ENCODE measurements at places on chromosomes 13 and 19. TPM values are rescaled to one million over a fixed set of nuclear protein-coding genes. Genes with fewer than 3 reads are reported as not detected.
A peak's percentile ranks its signal among the peaks of the same experiment; 100 is the strongest.

GRCh38 chr13:91417660-91418325 is 19.4 kb downstream of the GPC5 start:
- H3K4me1 ChIP-seq = no peaks in the 10 kb centered on the region
- H3K27me3 ChIP-seq = no peaks in the 10 kb centered on the region
- H3K4me3 ChIP-seq = no peak overlapping the region
- no peaks in the 10 kb centered on the region for H3K36me3 ChIP-seq

NECTIN2 gene
- total RNA-seq = 127 TPM

DNA sequence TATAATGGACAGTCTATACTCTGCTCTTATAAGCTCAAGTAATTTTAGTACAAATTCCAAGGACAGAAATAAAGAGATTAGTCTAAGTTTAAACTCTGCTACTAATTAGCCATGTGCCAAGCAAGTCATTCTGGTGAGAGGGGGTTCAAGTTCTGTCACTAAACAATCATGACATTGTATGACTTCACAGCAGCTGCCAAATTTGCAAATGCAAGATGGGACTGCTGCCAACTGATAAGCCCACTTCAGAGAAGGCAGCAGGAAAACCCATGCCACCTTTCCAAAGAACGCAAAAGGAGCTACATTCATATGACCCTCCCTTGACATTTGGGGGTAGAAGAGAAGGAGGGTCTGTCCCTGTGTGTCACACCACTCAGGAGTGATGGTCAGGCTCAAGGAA is 60.7 kb upstream of the RFXAP start:
- DNase-seq = no peak
- no peak overlapping the region for H3K4me3 ChIP-seq
- no peak overlapping the region for H3K27ac ChIP-seq
- H3K27me3 ChIP-seq = peaks cover 5% of the 10 kb centered on the region

GRCh38 chr19:291006-291521 is at the start of gene PLPP2:
Gene PLPP2, minus strand, starts transcription at chr19:291403. Its CDS starts 67 bp downstream, at chr19:291336.
- H3K27me3 ChIP-seq = peaks cover 21% of the 10 kb centered on the region
- peak within 1 kb of the TSS; percentile 90 for H3K27ac ChIP-seq
- no peaks in the 10 kb centered on the region for H3K36me3 ChIP-seq
- H3K4me3 ChIP-seq = no peak within 1 kb of the TSS
- DNase-seq = peak; percentile 58

DNA sequence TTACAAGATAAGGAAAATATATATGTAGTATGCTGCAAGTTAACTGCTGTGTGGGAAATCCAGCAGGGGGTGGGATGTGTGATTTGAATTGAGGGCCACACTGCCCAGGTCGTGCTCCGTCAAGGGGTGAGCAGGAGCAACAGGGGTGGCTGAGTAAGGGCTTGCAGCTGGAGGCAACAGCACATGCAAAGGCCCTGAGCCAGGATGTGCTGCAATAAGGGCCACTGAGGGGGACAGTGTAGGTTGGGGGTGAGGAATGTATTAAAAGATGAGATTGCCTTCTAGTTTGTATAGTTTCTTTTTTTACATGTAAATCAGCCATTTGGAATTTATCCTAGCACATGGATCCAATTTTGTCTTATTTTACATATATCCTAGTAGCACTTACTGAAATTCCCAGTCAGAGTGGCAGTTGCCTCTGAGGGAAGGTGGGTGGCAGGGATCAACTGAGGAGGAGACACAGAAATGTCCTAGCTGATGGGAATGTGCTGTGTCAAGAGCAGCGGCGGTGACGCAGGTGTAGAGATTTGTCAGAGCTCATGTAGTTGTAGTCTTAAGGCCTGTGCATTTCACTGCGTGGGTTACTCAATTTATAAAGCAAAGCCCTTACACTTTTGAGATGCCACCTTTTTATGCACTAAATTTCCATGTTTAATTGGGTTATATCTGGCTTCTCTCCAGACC is 5.4 kb upstream of the RBM42 start:
- H3K4me1 ChIP-seq = peaks cover 4% of the 10 kb centered on the region
- H3K36me3 ChIP-seq = no peaks in the 10 kb centered on the region
- no peak overlapping the region for H3K4me3 ChIP-seq
- H3K27me3 ChIP-seq = no peaks in the 10 kb centered on the region

- DNase-seq = no peak
- no peaks in the 10 kb centered on the region for H3K27me3 ChIP-seq
- H3K4me3 ChIP-seq = no peak overlapping the region
- H3K4me1 ChIP-seq = no peaks in the 10 kb centered on the region
- H3K27ac ChIP-seq = no peak overlapping the region
- H3K36me3 ChIP-seq = no peaks in the 10 kb centered on the region
Observed at GRCh38 chr13:27704681-27705080, 83.0 kb downstream of the POLR1D start.

SGTA gene
- total RNA-seq = 53.0 TPM

DNA sequence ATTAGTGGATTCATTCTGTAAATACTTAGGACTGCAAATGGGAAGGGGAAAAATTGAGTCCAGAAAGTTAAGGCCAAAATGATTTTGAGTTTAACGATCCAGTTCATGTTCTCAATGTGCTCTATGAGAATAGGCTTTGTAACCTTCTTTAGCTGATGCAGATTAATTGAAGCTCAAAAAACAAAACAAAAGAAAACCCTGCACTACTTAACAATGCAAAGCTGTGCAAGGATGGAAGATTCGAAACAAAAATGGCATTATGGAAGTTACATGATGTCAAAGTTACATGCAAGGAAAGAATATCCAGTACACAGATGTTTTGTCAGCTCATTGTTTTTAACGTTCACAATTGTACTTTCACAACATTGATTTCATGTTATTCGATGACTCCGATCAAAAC is 79.2 kb upstream of the RAP2A start:
- peaks cover 5% of the 10 kb centered on the region for H3K4me1 ChIP-seq
- H3K4me3 ChIP-seq = no peak overlapping the region
- H3K36me3 ChIP-seq = no peaks in the 10 kb centered on the region

DNA sequence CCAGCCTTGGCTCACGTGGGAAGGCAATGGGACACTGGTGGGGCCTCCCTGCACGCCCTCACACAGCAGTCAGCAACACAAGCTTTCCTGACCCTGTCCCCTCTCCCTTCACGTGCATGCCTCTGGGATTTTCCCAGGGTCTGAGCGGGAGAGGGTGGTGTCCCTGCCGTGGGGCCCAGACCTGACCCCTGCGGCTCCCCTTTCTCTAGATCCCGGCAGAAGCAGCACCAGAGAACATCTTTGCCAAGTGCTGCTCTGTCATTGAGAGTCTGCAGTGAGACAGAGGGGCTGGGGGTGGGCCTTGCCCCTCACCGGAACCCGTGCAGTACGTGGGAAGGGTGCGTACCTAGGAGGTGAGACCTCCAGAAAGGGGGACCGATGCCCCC is 12.6 kb downstream of the KHSRP start:
- H3K4me1 ChIP-seq = no peaks in the 10 kb centered on the region
- no peak for DNase-seq
- no peaks in the 10 kb centered on the region for H3K36me3 ChIP-seq
- peak overlapping the region; percentile 50 for H3K27ac ChIP-seq
- no peaks in the 10 kb centered on the region for H3K27me3 ChIP-seq
- no peak overlapping the region for H3K4me3 ChIP-seq

- peak; percentile 38 for DNase-seq
- peaks cover 8% of the 10 kb centered on the region for H3K4me1 ChIP-seq
- no peak overlapping the region for H3K4me3 ChIP-seq
- H3K27ac ChIP-seq = no peak overlapping the region
- no peaks in the 10 kb centered on the region for H3K27me3 ChIP-seq
Observed at GRCh38 chr13:78102121-78102677, 183.6 kb upstream of the EDNRB start.

GRCh38 chr13:25375727-25376358 is 4.1 kb downstream of the ATP8A2 start:
- DNase-seq = peak; percentile 54
- H3K36me3 ChIP-seq = no peaks in the 10 kb centered on the region
- H3K27ac ChIP-seq = no peak overlapping the region
- H3K4me3 ChIP-seq = no peak overlapping the region
- no peaks in the 10 kb centered on the region for H3K4me1 ChIP-seq

GRCh38 chr19:49362048-49362928 is at the start of gene TEAD2:
Gene TEAD2, minus strand, starts transcription at chr19:49362416. Its CDS starts 2,341 bp downstream, at chr19:49360075.
- H3K27me3 ChIP-seq = no peaks in the 10 kb centered on the region
- H3K4me1 ChIP-seq = peaks cover 10% of the 10 kb centered on the region
- no peaks in the 10 kb centered on the region for H3K36me3 ChIP-seq
- peak within 1 kb of the TSS; percentile 65 for H3K27ac ChIP-seq

STOML3 gene
- total RNA-seq = not detected

GRCh38 chr19:27679399-27679798 is 1533.6 kb downstream of the UQCRFS1 start:
- H3K27ac ChIP-seq = no peak overlapping the region
- no peak for DNase-seq
- no peaks in the 10 kb centered on the region for H3K27me3 ChIP-seq
- H3K36me3 ChIP-seq = no peaks in the 10 kb centered on the region

- no peaks in the 10 kb centered on the region for H3K4me1 ChIP-seq
- H3K4me3 ChIP-seq = no peak overlapping the region
- DNase-seq = no peak
Observed at GRCh38 chr13:29598321-29598720, 2.8 kb upstream of the SLC7A1 start.

DNA sequence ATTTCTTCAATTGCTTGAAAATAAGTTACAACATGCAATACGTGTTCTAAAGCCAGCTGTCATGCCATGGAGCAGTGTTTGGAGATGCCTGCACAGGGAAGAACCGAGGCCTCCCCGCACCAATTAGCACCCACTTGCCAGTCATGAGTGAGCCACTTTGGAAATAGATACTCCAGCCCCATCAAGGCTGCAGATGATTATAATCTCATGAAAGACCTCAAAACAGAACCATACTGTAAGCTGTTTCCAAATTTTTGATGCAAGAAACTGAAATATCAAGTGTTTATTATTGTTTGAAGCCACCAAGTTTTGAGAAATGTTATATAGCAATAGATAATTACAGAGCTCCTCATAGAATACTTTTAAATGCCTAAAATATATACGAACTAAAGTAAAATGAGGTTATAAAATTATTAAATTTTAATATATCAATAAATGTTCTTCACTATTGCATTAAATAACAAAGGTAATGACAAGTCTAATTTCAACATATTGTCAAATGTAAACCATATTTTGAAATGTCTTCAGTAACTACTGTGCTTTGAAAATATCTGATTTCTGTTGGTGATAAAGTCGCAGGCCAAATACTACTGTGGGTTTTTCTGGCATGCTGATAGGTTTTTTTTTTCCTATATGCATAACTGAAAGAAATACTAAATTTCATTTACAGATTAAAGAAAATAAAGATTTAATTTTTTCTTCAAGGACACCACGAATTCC is 43.0 kb downstream of the DIAPH3 start:
- no peaks in the 10 kb centered on the region for H3K27me3 ChIP-seq
- no peaks in the 10 kb centered on the region for H3K36me3 ChIP-seq
- no peak overlapping the region for H3K27ac ChIP-seq
- no peak for DNase-seq
- H3K4me3 ChIP-seq = no peak overlapping the region

DNA sequence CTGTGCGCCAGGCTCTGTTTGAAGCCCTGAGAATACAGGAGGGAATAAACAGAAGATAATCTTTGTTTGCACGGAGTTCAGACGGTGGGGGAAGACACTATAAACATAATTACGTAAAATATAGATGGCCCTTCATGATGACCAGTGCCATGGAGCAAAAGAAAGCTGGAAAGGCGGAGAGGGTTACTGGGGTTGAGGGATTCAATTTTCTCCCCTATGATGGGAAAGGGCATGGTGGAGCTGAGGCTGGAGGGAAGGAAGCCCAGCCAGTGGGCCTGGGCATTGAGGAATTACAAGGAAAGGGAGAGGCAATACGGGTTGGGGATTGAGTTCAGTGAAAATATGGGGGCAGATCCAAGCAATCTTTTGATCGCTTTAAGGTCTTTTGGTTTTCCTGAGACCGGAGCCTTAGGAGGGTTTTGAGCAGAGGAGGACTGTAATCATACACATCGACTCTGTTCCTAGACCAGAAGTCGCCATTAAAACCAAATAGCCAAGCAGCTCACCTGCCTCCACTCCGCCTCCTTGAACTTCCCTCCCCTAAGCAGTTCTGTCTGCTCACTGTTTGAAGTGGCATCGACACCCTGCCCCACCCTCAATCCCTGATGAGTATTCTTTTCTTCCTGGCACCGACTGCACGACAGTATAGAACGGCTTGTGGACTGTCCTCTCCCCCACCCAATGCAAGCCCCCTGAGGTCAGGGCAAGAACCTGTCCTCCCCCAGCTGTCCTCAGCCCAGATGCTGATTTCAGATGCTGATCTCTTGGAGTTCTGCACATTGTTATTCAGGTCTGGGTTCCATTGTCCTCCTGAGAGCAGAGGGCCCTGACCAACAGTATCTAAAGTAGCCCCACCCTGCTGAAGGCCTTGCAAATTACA is 813 bp upstream of the ZNF296 start:
- no peak overlapping the region for H3K4me3 ChIP-seq
- H3K27ac ChIP-seq = no peak overlapping the region
- H3K36me3 ChIP-seq = no peaks in the 10 kb centered on the region
- no peak for DNase-seq
- H3K4me1 ChIP-seq = peaks cover 20% of the 10 kb centered on the region
- H3K27me3 ChIP-seq = no peaks in the 10 kb centered on the region

DNA sequence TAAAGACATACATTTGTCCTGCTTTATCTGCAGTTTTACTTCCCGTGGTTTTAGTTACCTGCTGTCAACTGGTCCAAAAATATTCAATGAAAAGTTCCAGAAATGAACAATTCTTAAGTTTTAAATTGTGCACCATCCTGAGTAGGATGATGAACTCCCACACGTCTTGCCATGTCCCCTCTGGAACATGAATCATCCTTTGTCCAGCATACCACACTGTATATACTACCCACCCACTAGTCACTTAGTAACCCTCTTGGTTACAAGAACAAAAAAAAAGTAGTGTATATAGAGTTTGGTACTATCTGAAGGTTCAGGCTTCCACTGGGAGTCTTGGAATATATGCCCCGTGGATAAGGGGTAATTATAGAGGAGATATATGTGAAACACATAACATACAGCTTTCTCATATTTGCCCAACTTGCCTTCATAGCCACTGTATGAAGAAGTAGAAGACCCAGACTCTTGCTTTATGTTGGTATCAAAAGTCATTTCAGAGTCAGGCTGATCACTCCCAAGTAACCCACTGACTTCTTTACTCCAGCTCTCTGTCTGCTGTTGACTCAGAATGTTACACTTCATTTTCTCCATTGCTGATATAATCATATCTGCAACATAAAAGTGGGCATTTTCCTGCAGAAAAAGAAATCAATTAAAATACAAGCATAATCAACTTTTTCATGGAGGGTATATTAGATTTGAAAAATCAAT is 19.3 kb downstream of the RUBCNL start:
- no peak overlapping the region for H3K27ac ChIP-seq
- no peak for DNase-seq
- no peaks in the 10 kb centered on the region for H3K27me3 ChIP-seq
- no peaks in the 10 kb centered on the region for H3K36me3 ChIP-seq
- H3K4me3 ChIP-seq = no peak overlapping the region

- no peaks in the 10 kb centered on the region for H3K27me3 ChIP-seq
- no peak for DNase-seq
- H3K4me3 ChIP-seq = no peak overlapping the region
Observed at GRCh38 chr13:91141543-91142061, 205.9 kb upstream of the MIR17HG start.

CNFN gene
- total RNA-seq = not detected

GRCh38 chr19:10828981-10829821 is 6.8 kb downstream of the TMED1 start:
- H3K4me3 ChIP-seq = no peak overlapping the region
- no peaks in the 10 kb centered on the region for H3K27me3 ChIP-seq
- peak; percentile 11 for DNase-seq
- H3K4me1 ChIP-seq = no peaks in the 10 kb centered on the region

DPF1 gene
- 0.67 TPM for total RNA-seq
